ENCODE measurements at places on chromosomes 11 and 22. TPM values are rescaled to one million over a fixed set of nuclear protein-coding genes. Genes with fewer than 3 reads are reported as not detected.

The GDPD4 gene
- not detected for total RNA-seq

The NDUFV1 gene
- 176 TPM for total RNA-seq

The APOL5 gene
- not detected for total RNA-seq

The SEZ6L gene
- total RNA-seq, result not detected

The TSSC4 gene
- total RNA-seq, result 36.5 TPM

The CHRM1 gene
- total RNA-seq, result not detected

The OR5P2 gene
- 0.79 TPM for total RNA-seq
